Activated CD8-positive, alpha-beta memory T cell treated with anti-CD3 and anti-CD28 coated beads for 1 hour (primary cell): ENCODE measurements at places on chromosomes 11 and 22.

GRCh38 chr11:128598096-128598495, 10.7 kb upstream of the ETS1 start:
- DNase-seq: no peak

DNA sequence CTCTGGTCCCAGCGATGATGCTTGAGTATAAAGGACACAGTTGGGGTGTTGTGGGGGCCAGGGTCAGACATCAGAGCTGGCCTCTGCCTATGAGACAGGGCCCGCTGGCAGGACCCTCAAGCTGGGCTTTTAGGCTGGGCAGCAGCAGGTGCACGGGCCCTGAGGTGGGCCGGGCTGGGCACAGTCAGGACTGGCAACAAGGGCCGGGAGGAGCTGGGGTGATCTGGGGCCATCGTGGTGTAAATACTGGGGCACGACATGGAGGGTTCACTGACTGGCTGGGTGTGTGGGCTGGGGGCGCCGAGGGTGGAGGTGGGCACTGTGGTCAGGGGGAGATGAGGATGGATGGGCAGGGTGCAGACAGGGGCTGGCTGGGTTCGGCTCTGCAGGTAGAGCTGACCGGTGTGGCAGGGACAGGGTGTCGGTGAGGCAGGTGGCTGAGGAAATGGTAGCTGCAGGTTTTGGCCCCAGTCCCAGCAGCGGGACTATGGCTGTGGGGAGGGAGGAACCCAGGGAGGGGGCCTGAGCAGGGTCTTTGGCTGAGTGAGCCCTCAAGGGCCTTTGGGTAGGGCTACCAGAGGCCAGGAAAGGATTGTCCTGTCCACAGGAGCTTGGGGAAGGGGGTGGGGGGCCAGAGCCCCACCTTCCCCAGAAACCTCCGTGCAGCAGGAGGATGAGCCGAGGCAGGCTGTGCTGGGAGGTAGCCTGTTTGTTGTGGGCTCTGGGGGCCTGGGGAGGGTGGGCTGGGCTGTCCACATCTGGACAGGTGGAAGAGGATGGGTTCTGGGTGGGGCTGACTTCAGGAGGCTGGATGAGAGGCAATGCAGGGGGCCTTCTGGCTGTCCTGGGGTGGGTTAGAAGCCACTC, 81.4 kb downstream of the KCNQ1 start:
- DNase-seq: no peak

GRCh38 chr11:120330045-120330444, 4.9 kb downstream of the TLCD5 start:
- no peak for DNase-seq

GRCh38 chr11:69372589-69373250, 78.8 kb downstream of the MYEOV start:
- no peak for DNase-seq

- no peak for DNase-seq
These were observed 10.9 kb upstream of the MFNG start for GRCh38 chr22:37497062-37497599.
